ENCODE measurements at places on chromosomes 1 and 21. TPM values are rescaled to one million over a fixed set of nuclear protein-coding genes. Genes with fewer than 3 reads are reported as not detected.

The ZNF683 gene
- total RNA-seq: 0.50 TPM

The EVA1B gene
- 47.4 TPM for total RNA-seq

The SPRR2F gene
- 90.9 TPM for total RNA-seq

GRCh38 chr1:40795811-40796586, 12.4 kb downstream of the KCNQ4 start:
- no peak overlapping the region for H3K4me3 ChIP-seq
- H3K27ac ChIP-seq: no peak overlapping the region
- H3K27me3 ChIP-seq: no peaks in the 10 kb centered on the region
- H3K36me3 ChIP-seq: no peaks in the 10 kb centered on the region
- no peak for DNase-seq

DNA sequence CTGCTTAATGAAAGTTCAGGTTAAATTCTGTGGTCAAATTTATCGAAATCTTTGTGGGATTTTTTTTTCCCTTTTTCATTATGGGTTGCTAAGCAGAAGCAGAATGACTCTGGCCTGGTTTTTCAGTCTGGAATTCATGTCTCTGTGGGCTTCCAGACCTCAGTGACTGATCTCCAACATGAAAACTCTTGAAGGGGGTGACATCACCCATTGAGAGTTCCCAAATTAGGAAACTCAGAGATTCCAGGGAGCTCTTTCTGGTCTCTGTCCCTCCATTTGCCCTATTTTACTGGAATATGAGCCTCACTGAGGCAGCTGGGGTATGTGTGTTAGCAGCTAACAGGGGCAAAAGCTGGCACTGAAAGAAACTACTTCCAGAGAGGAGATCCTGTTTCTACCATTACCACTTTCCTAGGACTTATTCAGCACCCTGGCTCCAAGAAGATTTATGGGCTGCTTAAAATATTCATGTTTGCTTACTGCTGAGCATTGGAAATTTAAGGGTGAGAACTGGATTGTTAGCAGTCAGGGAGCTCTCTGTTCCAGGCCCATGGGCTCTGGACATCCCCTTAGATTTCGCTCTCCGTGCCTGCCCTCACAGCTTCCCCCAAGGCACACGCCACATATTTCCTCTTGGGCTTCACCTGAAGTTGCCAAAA, 203.4 kb upstream of the SPAG17 start:
- H3K27me3 ChIP-seq: no peaks in the 10 kb centered on the region
- H3K27ac ChIP-seq: no peak overlapping the region
- no peaks in the 10 kb centered on the region for H3K4me1 ChIP-seq
- no peak overlapping the region for H3K4me3 ChIP-seq

DNA sequence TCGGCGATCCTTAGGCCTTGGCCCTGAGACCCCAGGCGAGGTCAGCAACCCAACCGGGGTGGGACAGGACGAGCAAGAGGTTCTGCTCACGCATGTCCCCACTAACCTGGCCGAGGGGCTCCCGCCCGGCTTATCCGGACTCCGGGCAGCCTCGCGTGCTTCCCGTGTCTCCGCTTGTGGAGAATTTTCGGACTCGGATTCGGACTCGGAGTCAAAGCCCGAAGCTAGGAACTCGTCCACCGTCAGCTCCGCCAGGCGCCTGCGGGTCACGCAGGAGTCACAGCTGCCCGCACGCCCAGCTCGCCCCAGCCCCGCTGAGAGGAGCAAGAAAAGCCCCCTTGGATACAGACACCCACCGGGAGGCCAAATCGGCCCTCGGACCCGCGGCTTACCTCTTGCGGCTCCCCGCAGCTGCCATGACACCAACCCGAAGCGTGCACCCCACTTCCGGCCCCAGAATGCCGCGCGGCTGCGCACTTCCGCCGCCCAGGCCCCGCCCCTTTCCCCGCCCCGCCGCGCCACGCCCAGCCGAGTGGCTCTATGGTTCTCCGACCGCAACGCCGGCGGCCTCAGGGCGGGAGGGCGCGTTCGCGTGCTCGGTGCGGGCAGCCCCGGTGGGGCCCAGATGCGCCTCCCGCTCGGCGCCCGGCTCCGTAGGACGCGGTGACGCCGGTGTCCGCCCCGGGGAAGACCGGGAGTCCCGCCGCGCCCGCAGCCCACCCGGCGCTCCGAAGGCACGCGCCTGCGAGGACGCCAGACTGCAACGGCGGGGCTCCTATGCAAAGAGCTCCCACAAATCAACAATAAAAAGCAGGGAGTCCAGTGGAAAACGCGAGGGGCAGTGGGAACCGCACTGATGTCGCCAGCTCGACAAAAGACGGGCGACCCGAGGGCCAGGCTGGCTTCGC, at the start of gene NOC2L:
Gene NOC2L, minus strand, starts transcription at position 434 of the 908 bp plus-strand sequence. Its CDS starts 16 bp downstream, at position 418.
- no peak within 1 kb of the TSS for H3K27ac ChIP-seq
- peaks cover 15% of the 10 kb centered on the region for H3K4me1 ChIP-seq
- H3K27me3 ChIP-seq: no peaks in the 10 kb centered on the region
- peak; percentile 94 for DNase-seq

- H3K27ac ChIP-seq: no peak overlapping the region
- no peak for DNase-seq
- no peaks in the 10 kb centered on the region for H3K27me3 ChIP-seq
- H3K4me3 ChIP-seq: no peak overlapping the region
- no peaks in the 10 kb centered on the region for H3K36me3 ChIP-seq
These were observed 127.3 kb upstream of the POU3F1 start for GRCh38 chr1:38173848-38174247.

DNA sequence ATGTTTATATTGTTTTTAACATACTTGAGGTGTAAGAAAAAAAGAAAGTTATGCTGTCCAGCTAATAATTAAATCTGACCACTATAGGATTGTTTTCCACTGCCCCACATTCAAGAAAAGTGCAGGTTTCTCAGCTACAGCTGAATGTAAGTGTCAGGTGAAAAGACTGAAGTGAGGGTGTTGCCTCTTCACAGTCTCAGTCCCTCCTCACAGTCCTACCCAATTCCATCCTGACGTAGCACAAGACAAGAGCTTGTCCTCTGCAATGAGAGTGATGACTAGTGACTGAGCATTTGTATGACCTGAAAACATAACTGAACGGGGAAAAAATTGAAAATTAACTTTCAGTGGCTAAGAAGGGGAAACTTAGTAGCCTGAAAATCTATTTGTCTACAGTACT, 1039.5 kb downstream of the ADGRL2 start:
- no peak overlapping the region for H3K4me3 ChIP-seq
- H3K4me1 ChIP-seq: no peaks in the 10 kb centered on the region
- no peaks in the 10 kb centered on the region for H3K27me3 ChIP-seq
- H3K27ac ChIP-seq: no peak overlapping the region
- DNase-seq: no peak

DNA sequence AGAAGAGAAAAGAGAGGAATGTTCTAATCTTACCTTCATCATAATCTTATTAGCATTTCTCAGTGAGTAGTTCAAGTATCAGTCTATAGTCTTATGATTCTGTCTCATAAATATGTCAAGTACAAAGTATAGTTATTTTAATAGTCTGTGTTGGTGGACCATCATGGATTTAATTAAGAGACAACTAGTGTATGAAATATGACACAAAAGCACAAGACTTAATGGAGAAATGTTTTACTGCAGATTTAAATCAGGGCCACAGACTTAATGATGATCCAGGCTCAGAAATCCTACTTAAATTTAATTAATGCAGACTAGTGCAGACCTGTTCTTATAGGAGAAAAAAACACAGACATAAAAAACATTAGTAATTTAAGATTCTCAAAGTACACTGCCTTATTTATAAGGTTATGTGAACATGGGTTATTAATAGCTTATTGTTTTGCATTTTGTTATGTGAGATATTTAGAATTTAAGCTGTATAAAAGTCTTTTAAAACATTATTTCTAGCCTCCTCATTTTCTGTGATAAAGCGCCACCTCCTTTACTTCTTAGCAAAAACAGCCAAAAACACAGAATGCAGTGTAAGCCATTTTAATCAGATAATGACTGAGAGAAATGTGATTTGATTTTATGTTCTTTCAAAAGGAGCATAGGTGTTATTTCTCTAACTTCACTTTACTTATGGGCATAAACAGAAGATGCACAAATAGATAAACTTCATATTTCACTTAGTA, 255.0 kb upstream of the SNX7 start:
- H3K27me3 ChIP-seq: no peaks in the 10 kb centered on the region
- H3K4me3 ChIP-seq: no peak overlapping the region

DNA sequence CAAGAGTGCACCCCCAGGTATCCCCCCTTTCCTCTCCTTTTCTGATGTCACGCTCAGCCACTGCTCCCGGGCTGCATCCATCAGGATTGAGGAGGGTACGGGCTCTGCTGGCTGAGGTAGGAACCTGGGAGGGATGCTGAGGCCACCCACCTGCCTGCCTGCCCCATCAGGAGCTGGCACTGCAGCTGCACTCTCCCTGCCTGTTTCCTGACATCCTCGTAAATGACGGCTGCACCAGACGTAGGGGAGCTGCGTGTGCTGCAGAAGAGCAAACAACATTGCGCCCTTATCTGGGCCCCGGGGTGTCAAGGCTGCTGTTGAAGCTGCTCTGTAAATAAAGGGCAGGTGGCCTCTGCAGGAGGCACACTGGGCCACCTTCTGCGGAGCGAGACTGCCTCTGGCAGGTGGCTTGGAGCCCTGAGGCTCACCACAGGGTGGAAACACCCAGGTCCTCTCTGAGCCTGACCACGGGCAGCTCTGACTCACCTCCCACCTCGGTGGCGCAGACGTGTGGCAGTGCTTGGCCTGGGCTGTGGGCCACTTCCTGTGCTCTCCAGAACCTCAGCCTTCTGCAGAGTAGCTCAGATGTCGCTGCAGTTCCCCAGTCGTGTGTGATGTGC, 30.9 kb downstream of the SNAP47 start:
- no peaks in the 10 kb centered on the region for H3K27me3 ChIP-seq
- H3K4me3 ChIP-seq: no peak overlapping the region
- H3K27ac ChIP-seq: no peak overlapping the region
- peaks cover 2% of the 10 kb centered on the region for H3K4me1 ChIP-seq
- no peaks in the 10 kb centered on the region for H3K36me3 ChIP-seq
- DNase-seq: no peak

DNA sequence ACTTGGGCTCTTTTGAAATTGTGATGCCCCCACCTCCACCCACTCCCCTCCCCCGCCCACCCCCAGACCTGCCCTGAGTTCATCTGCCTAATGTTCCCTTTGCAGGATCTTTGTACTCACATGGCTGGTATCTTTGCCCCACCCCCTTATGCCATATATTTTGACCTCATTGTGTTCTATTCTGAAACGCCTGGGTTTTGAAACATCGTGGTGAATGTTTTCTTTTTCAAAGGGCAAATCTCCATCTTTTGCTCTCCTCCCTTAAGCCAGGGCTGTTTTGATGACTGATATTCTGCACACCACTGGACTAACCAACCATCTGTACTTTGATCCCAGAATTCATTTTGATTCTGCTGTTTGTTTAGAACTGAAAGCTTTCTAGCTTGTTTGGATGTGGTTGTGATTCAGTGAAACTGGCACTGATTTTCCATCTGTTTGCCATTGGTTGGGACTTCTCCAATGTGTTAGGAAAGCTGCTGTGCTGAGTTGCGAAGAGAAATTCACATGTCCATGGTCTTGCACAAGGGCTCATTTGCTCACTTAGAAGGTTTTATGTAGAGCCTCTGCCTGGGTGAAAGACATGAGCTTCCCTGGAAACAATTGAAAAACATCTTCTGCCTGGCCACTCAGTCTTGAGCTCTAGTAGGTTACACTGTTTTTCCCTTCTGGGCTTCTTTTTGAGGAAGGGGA, 16.5 kb downstream of the SMAP2 start:
- no peak overlapping the region for H3K27ac ChIP-seq
- no peaks in the 10 kb centered on the region for H3K27me3 ChIP-seq
- peaks cover under 1% of the 10 kb centered on the region for H3K4me1 ChIP-seq

Data from ovary (tissue), 10 donors.